Occipital lobe (tissue), 3 donors: ENCODE measurements at places on chromosomes 7 and 10.

- no peak for DNase-seq
These were observed 7.3 kb upstream of the LIPA start for GRCh38 chr10:89258881-89259280.

GRCh38 chr7:130096243-130096827, 26.0 kb downstream of the KLHDC10 start:
- no peak for DNase-seq

DNA sequence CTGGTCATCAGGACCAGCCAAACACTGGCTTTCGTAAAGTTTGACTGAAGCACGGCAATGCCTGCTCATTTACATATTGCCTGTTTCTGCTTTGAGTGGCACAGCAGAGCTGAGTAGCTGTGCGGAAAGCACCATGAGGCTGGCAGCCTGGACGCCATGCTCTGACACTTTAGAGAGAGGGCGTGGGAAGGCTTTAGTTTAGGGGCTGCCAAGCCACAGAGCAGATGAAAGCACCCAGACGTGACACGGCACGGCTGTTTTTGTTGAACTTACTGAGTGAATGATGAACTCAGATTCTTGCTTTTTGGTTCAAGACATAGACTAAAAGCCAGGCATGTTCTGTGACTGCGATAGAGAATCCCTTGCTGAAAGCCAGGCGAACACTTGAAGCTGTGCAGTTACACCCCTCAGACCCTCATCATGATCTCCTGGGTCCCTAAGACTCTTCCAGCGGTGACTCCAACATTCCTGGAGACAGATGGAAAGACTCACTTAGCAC, 182.1 kb downstream of the ZMYND11 start:
- DNase-seq: no peak

DNA sequence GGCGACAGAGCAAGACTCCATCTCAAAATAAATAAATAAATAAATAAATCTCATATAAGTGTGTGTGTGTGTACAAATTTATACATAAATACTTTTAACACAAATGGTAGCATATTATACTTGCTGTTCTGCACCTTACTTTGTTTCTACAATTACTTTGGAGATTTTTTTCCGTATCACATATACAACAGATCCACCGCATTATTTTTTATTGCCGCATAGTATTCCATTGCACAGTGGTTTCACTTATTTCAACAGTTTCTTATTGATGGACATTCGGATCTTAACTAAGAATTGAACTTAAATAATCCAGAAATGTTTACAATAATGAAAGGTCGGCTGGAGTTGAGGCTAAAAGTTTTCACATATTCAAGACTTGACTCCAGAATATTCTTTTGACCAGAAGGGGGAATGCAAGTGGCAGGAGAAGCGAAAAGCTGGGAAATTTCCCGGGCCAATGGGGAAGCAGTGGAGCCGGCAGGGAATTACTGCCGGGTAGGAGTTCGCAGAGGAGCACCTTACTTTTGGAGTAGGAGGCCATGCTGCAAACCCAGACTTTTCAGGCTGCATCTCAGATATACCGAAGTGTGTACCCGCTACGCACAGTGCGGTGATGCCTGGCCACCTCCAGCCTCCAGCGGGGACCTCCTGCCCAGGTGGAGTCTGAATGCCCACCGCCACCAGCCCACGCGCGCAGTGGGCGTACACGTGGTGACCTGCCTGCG, 415 bp upstream of the CNNM1 start:
- DNase-seq: peak; percentile 38

- DNase-seq: no peak
These were observed 43.0 kb downstream of the LEP start for GRCh38 chr7:128284102-128284501.
